ENCODE measurements at places on chromosomes 5 and 9. TPM values are rescaled to one million over a fixed set of nuclear protein-coding genes. Genes with fewer than 3 reads are reported as not detected.

The HSPB3 gene
- total RNA-seq: 6.5 TPM

- DNase-seq: no peak
Observed at GRCh38 chr5:177462021-177462670, 11.3 kb downstream of the DBN1 start.

The TRIM36 gene
- total RNA-seq: 0.10 TPM

DNA sequence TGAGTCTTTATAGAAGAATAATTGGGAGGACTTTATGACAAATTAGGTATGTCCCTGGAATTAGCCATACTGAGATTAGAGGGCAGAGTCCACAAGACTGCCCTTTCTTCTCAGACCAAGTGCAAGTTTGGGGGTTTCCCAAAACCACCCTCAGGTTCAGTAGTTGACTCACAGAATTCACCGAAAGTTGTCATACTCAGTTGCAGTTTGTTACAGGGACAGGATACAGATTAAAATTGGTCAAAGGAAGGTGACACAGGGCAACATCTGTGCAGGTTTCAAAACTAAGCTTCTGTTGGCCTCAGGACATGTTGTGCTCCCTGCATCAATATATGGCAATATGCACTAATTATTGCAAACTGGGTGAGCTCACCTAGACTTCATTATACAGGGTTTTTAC is 3.8 kb downstream of the RANBP17 start:
- DNase-seq: no peak

GRCh38 chr5:17269201-17269600 is 51.8 kb downstream of the BASP1 start:
- no peak for DNase-seq

- no peak for DNase-seq
Observed at GRCh38 chr5:98656796-98657195, 116.7 kb upstream of the RGMB start.

GRCh38 chr5:103262422-103262871 is 3.9 kb downstream of the MACIR start:
- DNase-seq: peak; percentile 20

GRCh38 chr5:40381676-40382363 is 297.9 kb upstream of the PTGER4 start:
- no peak for DNase-seq

The JAKMIP2 gene
- not detected for total RNA-seq

The NOP16 gene
- 237 TPM for total RNA-seq

GRCh38 chr5:95709967-95710650 is 21.0 kb upstream of the RHOBTB3 start:
- peak; percentile 30 for DNase-seq

Measured in MG63 (cell line).